Stimulated activated CD8-positive, alpha-beta memory T cell treated with anti-CD3 and anti-CD28 coated beads, Interleukin-2, amount 100 ng/mL, for 1 hour (primary cell): ENCODE measurements at places on chromosomes 1 and 21.

GRCh38 chr1:44418022-44418673 is 13.1 kb downstream of the RNF220 start:
- DNase-seq, result no peak

GRCh38 chr1:23543707-23544443 is 12.8 kb upstream of the E2F2 start:
- DNase-seq, result no peak

- no peak for DNase-seq
Observed at GRCh38 chr1:54153535-54154439, 987 bp upstream of the CDCP2 start.

GRCh38 chr1:170699696-170700095 is 35.8 kb downstream of the PRRX1 start:
- DNase-seq, result no peak

GRCh38 chr1:197392541-197392940 is 124.5 kb downstream of the CRB1 start:
- no peak for DNase-seq

GRCh38 chr1:221025501-221025900 is 146.3 kb downstream of the HLX start:
- DNase-seq, result no peak

DNA sequence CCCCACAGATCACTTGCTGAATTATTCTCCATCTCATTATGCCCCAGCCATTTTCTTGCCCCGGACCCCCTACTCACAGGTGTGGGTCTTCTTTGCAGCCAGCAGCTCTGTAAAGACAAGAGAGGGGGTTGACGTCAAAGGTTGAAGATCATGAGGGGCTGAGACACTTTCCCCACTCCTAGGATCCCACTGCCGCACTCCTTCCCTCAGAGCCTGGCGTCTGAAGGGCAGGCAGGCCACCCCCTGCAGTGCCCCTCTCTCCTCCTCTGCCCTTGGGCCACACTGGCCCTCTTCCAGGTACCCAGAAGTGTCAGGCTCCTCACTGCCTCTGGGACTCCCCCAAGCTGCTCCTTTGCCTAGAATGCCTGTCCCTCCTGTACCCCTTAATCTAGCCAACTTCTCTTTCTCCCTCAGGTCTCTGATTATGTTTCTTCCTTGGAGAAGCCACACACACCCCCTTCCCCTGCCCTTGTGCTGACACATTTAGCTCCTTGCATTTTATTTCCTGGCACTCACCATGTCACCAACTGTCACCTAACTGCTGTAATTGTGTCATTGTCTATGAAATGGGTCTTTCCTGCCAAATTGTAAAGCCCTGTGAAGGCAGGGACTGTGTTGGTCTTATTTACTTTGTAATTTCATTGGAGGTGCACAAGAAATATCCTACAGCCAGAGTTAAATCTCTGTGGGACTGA is 2.1 kb downstream of the RORC start:
- no peak for DNase-seq

DNA sequence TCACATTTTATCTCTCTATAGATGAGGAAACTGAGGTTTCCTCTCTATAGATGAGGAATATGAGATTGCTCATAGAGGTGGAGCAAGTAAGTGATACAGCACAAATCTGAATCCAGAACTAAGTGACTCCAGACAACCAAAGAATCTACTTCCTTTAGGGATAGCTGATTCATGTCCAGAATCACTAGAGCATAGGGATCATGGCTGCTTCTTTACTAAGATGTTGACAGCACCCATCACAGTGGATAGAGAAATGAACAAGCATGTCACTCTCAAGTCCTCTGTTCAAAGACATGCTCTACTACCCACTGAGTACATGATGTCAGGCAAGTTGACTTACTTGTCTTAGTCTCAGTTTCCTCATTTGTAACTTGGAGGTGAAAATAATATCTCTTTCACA is 116.1 kb upstream of the SPATA6 start:
- DNase-seq, result no peak

DNA sequence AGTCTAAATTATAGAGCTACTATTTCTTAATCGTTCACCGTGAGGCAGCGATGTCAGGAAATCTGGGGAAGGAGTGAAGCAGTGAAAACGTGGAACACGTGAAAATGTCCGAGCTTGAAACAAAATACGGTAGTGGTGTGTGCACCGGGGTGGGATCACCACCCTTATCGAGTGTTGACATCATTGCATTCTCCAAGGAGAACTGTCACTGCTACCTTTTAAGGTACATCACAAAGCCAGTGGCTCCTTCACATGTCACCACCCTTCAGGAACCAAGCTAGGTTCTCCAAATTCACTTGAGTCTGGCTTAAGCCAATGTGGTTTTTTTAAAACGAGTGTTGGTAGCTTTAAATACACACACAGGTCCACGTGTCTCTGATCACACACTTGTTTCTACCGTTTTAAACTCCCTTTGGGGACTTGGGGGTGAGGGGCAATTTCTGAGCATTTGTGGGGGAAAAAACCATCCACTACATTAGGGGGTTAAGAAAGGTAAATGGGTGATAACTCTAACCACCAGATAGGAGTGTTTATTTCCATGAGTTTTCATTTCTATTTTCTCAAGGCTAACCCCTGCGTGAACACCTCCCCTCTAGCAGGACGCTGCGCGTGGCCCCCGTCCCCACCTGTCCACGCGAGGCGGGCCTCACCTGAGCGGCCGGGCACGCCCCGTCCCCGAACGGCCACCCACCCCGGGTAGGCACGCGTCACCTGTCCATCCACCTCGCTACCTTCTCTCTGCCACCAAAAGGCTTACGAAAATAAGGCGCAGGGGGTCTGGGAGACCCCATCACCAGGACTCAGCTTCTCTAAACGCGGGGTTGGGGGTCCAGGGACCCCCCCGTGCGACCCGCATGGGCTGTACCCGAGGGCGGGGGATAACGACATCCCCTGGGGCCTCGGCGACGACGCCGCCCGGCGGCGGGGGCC is 978 bp downstream of the PRDM15 start:
- no peak for DNase-seq

DNA sequence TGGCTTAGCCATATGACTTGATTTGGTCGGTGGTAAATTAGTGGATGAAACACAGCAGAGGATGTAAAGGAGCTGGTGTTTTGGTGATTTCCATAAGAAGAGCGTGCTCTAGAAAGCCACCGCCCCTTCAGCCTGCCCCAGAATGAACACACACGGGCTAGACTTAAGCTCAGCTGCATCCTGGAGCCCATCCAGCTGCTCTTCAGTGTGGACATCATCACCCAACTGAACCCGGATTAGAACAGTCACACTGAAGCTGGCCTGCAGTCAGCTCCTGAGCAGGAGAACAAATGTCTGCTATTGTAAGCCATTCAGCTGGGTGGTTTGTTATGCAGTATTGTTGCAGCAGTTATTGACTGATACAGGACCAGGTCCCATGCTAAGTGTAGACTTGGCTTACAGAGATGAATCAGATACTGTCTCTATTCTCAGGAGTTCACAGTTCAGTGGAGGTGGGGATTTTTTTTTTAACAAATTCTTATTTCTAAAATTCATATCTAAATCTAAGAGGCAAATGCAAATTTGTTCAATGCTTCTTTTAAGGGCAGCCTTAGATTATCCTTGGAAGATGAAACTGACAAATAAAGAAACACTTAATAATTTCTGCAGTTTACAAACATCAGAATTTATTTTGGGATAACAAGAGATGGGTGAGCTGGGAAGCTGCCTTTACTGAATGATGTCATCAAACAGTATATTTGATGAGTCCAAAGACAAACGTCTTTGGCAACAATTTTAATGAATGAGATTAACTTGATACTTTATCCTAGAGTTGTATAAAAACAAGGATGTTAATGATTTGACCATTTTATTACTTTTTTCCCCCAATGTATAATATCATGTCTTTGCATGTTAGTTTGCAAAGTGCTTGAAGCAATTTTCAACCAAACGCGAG is 251.2 kb downstream of the TRABD2B start:
- DNase-seq, result no peak

- no peak for DNase-seq
Observed at GRCh38 chr1:237340892-237341291, 298.9 kb downstream of the RYR2 start.

DNA sequence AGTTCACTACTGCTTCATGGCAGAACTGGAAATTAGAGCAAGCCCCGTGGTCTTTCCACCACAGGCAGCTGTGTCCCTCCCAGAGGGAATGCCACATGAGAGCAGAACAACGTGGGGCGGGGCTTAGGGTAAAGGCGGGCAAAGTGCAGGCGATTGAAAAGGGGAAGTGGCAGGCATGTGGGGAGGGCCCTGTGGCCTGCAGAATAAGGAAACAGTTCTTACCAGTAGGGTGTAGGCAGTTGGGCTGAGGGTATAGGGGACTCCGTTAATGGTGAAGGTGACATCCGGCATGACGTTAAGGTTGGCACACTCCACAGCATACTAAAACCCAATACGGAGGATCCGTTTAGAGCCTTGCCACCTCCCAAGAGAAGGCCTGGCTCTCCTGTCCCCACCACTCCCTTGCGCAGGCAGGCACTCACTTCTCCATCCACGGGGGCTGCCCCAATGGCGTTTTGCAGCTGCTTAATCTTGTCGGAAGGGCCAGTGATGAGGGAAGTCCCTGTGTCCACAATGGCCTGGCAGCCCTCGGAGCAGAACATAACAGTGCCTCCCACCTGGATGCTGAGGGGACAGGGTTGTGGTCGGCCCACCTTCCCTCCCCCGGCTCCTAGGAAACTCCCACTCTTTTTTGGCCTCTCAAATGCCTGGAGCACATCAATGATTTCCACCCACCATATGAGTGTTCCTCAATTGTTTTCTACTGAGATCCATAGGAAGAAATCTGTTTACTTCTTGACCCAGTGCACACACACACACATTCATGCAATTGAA is 9.1 kb upstream of the RAB7B start:
- no peak for DNase-seq

DNA sequence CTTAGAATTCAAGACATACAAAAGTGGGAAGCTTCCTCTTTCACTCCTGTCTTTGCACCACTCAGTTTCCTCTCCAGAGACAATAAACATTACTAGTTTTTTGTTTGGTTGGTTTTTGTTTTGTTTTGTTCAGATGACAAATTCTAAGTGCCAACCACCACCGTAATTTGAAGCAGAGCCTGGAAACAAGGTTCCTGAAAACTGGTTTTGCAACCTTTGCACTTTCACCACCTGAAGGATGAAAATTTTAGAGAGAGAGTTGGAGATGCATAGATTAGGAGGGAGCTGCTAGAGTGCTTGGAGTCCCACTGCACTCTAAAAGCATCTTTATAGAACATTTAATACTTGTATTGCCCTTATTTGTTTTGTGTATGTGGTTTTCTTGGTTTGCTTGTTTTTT is 20.2 kb upstream of the MGST3 start:
- no peak for DNase-seq

DNA sequence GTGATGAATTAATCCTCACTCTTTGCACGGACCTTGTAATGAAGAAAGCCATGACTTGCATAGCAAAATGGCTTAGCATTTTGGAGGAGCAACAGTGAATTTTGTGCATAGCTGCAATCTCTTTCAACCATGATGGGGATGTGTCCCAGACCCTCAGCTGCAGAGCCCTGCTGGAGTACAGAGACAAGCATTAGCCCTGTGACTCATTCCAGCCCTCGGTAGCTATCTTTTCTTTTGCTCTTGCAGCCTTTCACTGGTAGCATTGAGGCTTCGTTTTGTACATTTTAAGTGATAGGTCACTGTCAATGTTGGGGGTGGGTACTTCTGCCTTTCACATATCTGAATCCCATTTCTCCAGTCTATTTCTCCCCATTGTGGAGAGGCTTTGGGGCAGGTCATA is 58.4 kb downstream of the SLC35F3 start:
- no peak for DNase-seq

DNA sequence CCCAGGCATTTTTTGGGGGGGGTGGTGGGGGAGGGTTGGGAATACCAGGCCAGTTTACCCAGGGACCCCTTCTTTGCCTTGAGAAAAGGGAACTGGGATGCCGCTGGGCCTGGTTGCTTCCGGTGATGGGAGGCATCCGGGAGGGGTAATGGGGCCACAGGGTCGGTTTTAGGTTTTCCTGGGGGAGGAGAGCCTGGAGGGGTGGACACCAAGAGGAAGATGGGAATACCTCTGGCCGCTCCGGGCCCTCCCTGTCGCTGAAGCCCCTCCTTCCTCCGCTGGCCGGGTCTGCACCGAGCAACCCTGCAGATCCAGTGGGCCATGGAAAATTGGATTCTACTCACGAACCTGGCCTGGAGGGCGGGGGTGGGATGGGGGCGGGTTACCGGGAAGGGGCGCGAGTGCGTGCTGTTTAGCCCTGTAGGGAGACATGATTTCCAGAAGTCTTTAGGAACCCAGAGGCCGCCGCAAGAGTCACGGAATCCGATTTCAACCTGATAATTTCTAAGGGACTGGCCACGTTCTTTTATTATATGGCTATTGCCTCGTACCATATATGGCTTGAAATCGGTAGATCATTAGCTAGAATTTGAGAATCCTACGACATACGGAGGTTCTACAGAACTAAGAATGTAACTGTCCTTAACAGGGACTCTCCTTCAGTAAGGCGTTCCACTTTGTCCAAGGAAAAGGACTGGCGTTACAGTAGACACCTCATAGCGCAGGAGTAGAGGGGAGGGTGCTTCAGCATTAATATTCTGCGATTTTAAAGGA is 749 bp downstream of the AKIRIN1 start:
- DNase-seq, result no peak

GRCh38 chr1:186915555-186915954 is 86.8 kb downstream of the PLA2G4A start:
- DNase-seq, result no peak

GRCh38 chr1:153560771-153561465 is 4.7 kb downstream of the S100A2 start:
- DNase-seq, result no peak

DNA sequence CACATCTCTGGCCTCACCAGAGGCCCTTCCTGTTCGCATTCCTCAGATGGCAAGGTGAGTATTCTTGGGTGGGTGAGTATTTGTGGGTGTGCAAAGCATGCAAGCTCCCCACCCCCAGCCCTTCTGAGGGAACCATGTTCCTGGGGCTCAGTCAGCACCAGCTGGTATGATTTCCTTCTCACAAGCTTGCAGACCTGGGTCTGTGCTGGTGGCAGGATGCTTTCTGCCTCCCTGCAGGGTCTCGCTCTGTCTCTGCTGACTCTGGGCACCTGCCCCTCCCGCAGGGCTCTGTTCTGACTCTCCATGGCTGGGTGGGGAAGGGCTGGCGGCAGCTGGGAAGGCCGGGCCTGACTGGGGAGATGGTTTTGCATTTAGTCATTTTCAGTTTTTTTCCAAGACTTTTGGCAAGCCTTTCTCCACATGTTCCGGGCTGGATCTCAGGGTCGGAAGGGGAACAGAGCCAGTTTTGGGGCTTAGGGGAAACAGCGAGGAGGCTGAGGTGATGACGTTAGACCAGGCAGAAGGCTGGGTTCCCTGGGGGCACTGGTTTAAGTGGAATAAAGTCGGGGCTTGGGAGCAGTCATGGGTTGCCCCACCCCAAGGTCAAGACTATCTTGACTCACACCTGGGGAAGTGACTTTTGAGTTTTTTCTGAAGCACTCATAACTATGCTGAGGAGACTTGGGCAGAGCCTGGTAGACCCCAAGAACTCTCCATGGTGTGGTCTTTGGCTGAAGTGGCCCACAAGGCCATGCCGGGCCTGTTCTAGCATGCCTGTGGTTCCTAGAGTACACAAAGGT is 6.2 kb downstream of the RASSF5 start:
- no peak for DNase-seq
